ENCODE measurements at places on chromosomes 7 and 10.

DNA sequence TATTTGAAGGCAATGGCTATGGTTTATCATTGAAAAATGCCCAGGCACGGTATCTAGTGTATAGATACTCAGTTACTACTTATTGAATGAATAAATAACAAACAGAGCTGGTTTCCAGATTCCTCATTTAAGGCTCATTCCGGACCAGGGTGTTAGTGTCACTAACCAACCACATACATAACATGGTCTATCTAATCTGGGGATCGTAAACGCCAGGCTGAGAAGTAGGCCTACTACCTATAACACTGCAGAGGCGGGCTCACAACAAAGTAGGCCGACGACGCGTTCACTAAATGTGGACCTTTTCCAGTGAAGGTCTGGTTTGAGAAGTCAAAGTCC lies 423 bp downstream of the LSM5 start:
- no peak for ATAC-seq

DNA sequence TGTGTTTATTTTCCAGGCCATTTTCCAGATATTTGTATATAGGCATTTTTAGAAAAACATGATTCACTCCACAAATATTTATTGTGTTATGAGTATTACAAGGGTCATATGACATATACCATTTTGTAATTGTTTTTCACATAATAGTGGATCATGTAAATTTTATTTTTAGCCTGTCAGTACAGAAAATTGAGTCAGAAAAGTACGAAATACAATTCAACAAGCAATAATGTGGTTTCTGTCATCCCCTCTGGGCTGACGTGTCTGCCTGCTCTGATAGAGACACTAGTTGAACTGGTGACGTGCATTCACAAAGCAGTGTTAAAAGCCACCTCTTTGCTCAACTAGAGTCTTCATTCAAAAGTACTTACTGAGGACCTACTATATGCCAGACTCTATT lies 97.9 kb upstream of the STEAP1B start:
- ATAC-seq: no peak

- ATAC-seq: no peak
Measured at GRCh38 chr10:63711867-63712716, 190.9 kb downstream of the REEP3 start.

DNA sequence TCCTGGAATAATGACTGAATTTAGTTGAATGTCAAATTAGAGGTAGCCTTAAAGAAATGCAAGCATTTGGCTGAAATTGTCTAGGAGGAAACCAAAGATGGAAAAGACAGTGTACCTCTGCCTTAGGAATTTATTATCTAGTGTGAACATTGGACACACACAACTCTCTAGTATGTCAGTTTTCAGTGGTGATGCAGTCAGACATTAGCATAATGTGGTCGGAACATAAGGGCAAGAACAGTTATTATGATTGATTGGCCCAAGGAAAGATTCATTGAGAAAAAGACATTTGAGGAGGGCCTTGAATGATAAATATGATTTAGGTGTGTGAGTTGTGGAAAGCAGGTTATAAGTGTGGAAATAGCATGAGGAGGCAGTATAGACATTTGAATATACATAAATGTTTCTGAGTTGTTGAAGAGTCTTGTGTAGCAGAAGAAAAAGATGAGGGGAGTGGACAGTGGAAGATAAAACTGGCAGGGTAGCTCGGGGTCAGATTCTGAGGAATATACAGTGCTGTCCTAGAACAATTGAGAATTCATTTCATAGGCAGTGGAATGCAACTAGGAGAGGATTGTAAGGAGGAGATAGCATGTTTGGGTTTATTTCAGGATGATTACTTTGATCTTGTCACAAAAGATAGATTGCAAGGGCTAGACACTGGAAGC lies 414.7 kb downstream of the SUGCT start:
- ATAC-seq: no peak

- ATAC-seq: no peak
Measured at GRCh38 chr7:129273936-129274335, 49.1 kb downstream of the AHCYL2 start.

DNA sequence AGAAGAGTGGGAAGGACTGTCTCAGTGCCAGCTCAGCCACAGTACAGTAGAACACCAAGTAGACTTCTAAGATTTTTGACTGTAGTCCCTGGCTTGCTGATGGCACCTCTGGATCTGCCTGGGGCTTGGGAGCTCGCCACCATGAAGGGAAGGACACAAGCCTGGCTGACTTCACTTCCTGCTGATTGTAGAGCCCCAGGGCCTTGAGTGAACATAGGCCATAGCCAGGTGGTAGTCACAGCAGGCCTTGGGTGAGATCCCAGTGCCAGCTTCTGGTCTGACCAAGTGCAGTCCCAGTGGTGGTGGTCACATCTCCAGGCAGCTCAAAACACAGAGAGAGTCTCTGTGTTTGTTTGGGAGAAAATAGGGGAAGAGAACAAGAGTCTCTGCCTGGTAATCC lies 57.6 kb upstream of the HBP1 start:
- ATAC-seq: no peak

DNA sequence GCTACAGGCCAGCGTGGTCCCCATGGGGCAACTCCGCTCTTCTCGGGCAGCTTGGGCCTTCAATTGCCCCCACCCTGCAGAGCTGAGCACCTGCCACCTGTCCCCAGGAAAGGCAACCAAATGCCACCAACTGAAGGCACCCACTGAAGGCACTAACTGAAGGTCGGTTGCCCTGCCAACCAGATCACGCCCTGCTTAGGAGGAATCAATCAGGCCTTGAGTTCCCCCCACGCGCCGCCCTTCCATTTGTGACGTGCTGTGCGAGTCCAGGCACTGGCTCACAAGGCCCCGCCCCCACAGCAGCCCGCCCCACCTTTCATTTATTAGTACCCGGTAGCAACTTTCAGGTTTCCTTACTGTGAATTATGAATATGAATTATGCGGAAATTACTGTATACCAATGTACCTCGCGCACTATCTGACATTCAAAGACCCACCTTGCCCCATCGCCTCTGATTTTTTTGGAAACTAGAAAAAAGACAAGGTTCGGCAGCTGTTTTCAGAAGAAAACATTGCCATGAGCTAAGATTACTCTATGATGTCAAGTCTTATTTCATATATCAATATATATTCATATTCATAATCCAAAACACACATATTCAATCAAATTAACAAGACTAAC lies 83.6 kb upstream of the ABI1 start:
- peak; percentile 33 for ATAC-seq

GRCh38 chr10:87782721-87783120 lies 35.3 kb downstream of the ATAD1 start:
- no peak for ATAC-seq

- ATAC-seq: no peak
Measured at GRCh38 chr10:110706690-110707098, 62.6 kb downstream of the RBM20 start.

DNA sequence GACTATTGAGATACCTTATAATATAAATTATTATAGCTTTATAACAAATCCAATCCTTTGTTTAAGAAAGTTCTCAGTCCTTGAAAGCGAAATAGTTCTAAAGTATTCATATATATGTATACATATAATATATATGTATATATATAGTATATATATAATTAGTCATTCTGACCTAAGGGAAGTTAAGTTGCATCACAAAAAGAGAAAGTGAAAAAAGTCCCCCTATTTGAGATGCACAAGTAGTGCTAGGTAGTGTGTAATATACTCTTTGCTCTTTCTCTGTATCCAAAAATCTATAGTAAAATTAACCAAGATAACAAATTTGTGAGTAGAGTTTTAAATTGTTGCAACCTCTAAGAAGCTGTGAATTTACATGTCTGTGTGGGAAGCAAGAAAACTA lies 13.3 kb upstream of the IFIT1B start:
- ATAC-seq: peak; percentile 57

GRCh38 chr7:33195264-33195663 lies 65.9 kb downstream of the BBS9 start:
- no peak for ATAC-seq

- no peak for ATAC-seq
Measured at GRCh38 chr7:70833726-70834125, 298.2 kb upstream of the GALNT17 start.

DNA sequence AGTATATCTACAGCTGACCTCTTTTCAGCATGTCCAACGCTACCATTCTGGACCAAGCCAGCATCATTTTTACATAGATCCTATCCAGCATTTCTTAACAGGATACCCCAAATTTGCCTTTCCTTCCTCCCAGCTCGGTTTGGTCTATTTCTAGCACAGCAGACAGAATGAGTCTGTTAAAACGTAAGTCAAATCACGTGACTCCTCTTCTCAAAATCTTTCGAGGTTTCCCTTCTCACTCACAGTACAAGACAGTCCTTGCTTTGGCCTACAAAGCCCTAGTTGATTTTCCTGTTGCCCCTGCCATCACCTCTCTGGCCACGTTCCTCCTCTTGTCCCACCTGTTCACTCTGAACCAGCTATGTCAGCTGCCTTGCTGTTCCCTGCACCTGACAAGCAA lies 711.7 kb downstream of the SORCS3 start:
- no peak for ATAC-seq

GRCh38 chr7:2896131-2896530 lies 52.0 kb upstream of the GNA12 start:
- no peak for ATAC-seq

GRCh38 chr7:24129597-24129996 lies 154.4 kb upstream of the NPY start:
- no peak for ATAC-seq

GRCh38 chr7:7292608-7293007 lies 110.3 kb downstream of the C1GALT1 start:
- no peak for ATAC-seq

DNA sequence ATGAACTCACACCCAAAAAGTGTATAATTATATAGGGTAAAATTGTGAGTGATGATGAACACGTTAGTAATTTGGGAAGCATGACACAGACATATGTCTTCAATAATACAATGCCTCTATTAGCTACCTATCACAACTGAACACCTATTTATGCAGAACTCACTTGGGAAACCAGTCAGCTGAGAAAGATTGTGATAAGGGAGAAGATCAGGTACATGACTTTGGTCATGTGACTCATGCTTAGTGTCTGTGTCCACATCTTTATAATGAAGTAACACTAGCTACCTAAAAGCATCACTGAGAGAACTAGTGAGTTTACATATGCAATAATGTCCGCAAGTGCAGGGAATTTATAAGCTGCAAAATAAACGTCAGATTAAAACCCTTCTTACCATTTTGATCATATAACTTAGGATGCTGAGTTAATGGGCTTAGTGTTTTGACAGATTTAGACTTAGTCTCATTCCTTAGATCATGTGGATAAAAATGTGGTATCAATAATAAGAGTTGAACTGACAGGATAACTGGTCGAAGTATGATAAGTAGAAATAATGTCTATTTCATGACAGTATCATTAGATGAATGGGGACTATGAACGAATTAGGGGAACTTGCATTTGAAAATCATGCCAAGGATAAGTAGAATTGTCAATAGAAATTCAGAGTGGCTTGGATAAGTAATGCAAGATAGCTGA lies 11.6 kb downstream of the VWDE start:
- no peak for ATAC-seq

- no peak for ATAC-seq
Measured at GRCh38 chr7:41879403-41879802, 176.5 kb upstream of the INHBA start.

DNA sequence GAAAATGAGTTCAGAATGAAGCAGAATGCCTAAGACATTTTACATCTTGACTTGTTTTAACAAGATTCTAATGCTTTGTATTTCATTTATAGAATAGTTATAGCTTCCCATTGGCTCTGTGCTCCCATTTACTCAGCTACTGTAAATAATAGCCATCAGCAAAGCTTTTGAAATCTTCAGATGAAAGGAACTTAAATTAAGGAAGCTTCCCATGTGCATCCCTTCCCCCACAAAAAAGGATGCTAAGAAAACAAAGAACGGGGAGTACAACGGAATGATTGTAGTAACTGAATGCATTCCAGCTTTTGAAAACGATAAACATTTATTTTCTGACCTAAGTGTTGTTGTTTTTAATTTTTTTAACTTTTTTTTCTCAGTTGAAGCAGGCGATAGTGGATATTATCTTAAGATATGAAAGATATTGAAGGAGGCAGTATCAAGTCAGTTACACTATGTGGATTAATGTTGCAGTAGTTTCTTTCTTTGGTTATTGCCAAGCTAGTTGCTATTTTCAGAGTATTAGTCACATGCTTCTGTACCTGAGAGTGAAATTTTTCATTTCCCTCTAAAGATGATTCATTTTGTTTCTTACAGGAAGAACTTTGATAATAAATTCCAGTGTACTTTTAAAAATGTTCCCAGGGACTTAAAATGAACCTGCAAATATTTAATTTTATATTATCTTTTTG lies 129.2 kb downstream of the KCND2 start:
- ATAC-seq: no peak

DNA sequence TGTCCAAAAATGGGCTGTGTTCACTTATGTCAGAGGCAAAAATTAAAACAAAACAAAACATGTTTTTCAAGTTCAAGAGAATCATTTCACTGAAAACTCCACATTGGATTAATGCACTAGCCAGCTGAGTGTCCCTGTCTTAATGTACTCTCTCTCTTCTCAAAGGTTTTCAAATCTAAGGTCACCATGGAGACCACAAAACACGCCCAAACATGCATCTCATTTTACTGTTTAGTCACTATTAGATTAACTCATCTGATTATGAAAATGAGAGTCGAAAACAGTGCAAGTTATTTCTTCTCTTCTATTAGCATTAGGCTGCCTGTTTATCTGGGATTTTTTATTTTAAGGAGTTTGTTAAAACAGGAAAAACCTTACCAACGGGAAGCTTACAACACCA lies 70.8 kb upstream of the ASAH2 start:
- ATAC-seq: peak; percentile 58
